Motor neuron (in vitro differentiated cells): ENCODE measurements at places on chromosomes 4 and X.

GRCh38 chr4:30716158-30716557 is 4.0 kb upstream of the PCDH7 start:
- ATAC-seq = no peak

- no peak for ATAC-seq
Measured at GRCh38 chr4:70703619-70704214, 15.4 kb downstream of the UTP3 start.

DNA sequence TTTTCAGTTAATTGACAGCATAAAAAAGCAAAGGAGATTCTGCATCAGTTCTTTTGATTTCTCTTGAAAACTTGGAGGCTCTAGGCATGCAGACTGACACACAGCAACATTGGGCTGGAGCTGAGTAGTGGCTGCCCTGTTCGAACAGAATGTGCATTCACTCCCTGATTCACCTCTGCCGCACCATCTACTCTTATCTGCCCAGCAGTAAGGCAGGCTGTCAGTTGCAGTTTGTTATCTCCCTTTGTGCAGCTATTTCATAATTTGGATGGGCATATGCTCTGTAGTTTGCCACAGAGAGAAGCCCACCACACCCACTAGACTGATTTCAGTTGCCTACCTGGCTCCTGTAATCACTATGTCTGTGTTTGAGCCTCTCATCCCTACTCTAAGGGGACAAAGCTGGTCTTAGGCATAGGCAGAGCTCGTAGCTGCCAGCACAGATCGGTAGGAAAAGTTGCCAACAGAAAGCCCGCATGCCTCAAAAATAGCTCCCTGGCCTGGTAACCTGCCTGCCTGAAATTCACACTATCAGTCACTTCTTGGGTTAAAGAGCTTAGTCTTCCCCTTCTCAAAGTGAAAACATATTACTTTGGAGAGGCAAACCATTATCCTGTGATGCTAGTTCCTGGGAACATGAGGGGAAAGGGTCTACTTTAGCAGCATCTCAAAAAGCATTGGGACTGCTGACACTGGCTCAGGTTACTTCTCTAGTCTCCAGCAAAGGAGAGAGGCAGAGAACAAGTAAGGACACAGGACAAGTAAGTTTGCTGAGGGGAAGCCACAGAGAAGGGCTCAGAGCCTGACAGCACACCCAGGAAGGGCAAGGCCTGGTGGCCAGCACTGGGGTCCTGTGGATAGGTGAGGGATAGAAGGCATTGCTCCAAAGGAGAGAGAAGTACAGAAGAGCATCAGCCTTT is 75.9 kb upstream of the TMEM164 start:
- no peak for ATAC-seq

GRCh38 chr4:6893449-6894085 is 16.1 kb upstream of the TBC1D14 start:
- no peak for ATAC-seq

GRCh38 chr4:309807-310206 is 4.5 kb upstream of the ZNF732 start:
- no peak for ATAC-seq

- ATAC-seq = no peak
Measured at GRCh38 chr4:73902038-73902637, 32.9 kb downstream of the CXCL1 start.

- no peak for ATAC-seq
Measured at GRCh38 chrX:109952985-109953905, 49.7 kb upstream of the TMEM164 start.

DNA sequence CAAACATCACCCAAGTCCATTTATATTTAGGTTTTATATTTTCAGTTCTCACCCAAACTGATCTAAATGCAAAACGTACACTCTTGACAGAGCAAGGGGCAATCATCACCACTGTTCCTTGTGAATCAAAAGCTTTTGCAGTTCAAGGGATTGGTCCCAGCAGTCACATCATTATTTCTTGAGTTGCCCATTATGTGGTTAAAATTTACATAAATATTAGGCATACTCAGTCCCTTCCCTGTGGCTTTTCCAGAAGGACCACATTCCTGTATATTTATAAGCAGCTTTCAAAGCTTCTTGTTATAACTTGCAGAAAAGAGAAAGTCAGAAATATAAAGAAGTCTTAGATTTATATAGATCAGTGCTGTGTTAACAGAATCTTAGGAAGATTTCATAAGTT is 224.4 kb downstream of the CLCN4 start:
- no peak for ATAC-seq

- ATAC-seq = no peak
Measured at GRCh38 chrX:100931218-100931924, 2.7 kb upstream of the XKRX start.

GRCh38 chr4:112147697-112148096 is 2.4 kb downstream of the FAM241A start:
- no peak for ATAC-seq

- peak; percentile 61 for ATAC-seq
Measured at GRCh38 chr4:99088023-99088449, 552 bp downstream of the ADH5 start.
